Thoracic aorta (tissue), 2 donors: ENCODE measurements at places on chromosomes 1 and 21.

DNA sequence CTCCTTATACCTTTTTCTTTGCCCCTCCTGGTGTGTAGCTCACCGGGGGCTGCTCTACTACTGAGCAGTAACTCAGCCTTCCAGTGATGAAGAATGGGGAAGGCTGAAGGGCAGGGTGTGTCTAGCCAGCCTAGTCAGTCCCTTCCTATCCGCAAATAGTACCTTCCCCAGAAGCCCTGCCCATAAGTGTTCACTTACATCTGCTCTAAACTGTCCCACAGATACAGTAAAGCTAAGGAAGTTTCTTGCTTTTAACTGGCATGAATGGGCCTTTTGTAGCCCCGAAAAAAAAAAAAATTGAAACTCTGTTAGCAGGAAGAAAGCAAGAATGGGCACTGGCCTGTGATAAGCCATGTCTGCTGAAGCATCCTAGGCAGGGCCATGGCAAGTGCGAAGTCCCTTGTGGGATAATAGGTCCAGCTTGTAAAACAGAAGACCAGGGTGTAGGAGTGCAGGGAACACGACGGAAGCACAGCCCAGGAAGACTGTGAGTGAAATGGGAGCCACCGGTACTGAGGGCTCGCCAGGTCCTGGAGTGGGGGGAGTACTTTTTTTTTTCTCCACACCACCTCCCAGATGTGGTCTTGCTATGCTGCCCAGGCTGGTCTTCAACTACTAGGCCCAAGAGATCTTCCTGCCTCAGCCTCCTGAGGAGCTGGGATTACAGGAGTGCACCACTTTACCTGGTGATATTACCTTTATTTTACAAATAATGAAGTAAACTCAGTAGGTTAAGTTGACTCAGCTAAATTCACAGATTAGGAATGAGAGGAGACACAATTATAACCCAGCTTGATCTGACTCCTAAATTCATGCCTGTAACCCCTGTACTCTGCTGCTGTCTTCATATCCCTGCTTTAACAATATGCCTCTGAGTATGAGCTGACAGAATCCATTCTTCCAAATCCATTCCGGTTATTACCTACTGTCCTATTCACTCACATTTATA lies 347.5 kb downstream of the SMYD3 start:
- DNase-seq = no peak

- no peak for DNase-seq
Measured at GRCh38 chr21:46183910-46184624, at the start of gene SPATC1L. SPATC1L (minus strand) TSS chr21:46184459; CDS start chr21:46182816, 1,643 bp downstream.

DNA sequence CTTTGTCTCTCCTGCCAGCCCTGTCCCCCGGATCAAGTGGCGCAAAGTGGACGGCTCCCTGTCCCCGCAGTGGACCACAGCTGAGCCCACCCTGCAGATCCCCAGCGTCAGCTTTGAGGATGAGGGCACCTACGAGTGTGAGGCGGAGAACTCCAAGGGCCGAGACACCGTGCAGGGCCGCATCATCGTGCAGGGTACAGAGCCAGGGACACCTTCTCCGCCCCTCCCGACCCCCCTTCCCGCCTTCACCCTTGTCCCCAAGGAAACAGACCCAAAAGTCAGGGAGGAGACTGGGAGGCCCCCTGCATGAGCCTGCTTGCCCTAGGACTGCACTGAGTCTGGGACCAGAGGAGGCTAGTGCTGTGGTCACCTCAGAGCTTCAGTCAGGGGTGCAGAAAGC lies 18.2 kb downstream of the CNTN2 start:
- DNase-seq = no peak

DNA sequence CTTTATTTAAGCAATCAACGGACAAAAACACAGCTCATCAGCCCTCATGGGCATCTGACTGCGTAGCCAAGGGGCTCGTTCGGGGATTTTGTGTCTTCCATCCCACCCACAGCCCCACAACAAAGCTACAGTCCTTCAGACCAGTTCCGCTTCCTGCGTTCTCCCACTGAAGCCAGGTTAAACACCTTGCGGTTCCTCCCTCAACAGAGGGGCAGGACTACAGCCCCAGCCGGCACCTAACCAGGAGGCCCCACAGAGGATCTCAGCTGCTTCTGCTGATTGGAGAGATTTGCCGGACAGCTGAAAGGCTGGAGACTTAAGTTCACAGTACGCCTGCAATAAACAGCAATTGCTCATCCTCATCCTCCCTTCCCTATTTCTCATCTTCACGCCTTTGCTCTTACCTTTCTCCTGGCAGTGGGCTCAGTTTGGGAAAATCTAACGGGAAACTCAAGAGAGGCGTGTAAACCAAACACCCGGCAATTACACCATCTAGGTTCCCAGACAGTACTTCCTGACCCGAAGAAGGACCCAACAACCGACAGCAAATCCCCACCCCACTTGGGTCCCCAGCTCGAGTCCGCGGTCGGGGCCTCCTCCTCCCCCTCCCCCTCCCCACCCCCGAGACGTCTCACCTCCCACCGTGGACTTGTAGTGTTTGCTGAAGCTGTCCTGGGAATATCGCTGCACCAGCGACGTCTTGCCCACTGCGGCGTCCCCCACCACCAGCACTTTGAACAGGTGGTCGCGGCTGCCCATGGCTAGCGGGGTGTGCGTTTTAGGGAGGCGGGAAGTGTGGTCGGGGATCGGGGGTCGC lies 876 bp downstream of the RAB29 start:
- no peak for DNase-seq

- DNase-seq = no peak
Measured at GRCh38 chr1:30856260-30856790, 52.2 kb downstream of the SDC3 start.
